ENCODE measurements at places on chromosomes 7 and 10.

DNA sequence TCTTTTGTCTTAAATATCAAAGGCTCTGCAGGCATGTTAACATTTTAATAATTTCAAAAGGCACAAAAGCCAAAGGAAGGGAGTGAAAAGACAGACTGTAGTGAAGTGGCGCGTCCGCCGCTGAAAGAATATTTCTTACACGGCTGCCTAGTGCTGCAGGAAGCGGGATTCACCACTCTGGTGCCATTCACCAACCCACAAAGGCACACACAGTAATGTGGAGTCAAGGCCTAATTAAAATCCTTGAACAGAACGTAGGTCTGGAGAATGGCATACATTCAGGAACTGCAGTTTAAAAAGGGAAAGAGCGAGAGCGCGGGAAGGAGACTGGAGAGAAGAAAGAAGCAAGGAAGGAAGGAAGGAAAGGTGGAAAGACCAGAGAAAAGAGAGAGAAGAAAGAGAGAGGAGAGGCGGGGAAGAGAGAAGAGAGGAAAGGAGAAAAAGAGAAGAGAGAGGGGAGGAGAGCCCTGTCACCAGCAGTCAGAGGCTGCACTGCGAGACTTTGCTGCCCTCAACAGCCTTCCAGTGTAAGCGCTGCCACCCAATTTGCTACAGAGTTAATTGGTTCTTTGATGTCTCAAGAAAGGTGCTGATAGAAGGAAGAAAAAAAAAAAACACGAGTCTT lies 554.0 kb downstream of the MDFIC start:
- DNase-seq = no peak

GRCh38 chr7:148939128-148939755 lies 55.2 kb upstream of the EZH2 start:
- DNase-seq = no peak

GRCh38 chr7:30974605-30975255 lies 11.0 kb downstream of the GHRHR start:
- peak; percentile 49 for DNase-seq

DNA sequence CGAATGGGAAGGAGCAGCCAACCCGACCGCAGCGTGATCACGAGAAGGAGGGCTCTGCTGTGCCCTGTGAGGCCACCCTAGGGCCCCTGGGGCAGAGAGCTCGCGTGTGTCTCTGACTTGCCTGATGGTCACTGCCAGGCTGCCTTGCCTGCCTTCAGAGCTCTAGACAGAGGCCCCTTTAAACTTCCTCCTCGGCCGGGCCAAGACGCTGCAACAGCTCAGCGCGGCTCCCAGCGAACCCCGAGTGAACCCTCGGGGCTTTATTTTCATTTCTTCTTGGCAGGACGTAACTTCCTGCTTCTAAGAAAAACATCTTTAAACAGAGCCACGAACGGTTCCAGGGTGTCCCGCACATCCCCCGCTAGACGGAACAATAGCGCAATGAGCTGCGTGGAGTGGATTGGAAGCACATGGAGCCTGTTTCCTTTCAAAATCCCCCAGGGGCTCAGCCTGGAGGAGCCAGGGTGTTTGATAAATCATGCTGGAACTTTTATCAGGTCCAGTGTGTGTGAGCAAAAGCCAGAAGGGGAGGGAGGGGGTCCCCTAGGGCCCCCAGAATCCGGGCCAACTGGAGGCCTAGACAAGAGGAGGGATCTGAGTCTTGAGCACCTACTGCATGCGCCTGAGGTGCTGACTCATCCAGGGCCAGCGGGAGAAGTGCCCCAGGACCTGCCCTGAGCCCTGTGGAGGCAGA lies 134.1 kb upstream of the GDF10 start:
- DNase-seq = peak; percentile 87

- DNase-seq = no peak
These were observed 17.1 kb upstream of the C10orf67 start for GRCh38 chr10:23361665-23362064.

- DNase-seq = peak; percentile 30
These were observed 45.1 kb downstream of the WIPI2 start for GRCh38 chr7:5234852-5235831.

DNA sequence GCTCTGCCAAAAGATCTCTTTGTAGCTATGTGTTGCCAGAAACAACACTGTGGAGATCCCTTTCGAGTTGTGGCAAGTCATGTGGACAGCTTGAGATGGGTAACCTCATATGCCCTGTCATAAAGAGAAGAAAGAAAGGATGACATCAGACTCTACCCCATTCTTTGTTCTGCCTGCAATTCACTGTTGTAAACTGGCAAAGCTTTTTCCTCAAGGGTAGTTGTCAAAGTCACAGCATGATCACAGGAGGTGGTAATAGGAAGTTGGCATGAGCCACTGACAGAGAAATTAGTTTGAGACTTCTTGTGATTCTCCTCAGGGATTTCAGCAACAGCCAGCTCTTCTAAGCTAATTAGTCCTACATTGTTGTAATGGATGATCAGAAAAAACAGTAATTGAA lies 19.4 kb upstream of the MINDY3 start:
- no peak for DNase-seq

- DNase-seq = no peak
These were observed 68.0 kb upstream of the LRRC4 start for GRCh38 chr7:128099204-128099671.

GRCh38 chr7:41911792-41912191 lies 208.9 kb upstream of the INHBA start:
- peak; percentile 82 for DNase-seq

GRCh38 chr7:96097835-96098234 lies 224.1 kb downstream of the SLC25A13 start:
- DNase-seq = no peak

DNA sequence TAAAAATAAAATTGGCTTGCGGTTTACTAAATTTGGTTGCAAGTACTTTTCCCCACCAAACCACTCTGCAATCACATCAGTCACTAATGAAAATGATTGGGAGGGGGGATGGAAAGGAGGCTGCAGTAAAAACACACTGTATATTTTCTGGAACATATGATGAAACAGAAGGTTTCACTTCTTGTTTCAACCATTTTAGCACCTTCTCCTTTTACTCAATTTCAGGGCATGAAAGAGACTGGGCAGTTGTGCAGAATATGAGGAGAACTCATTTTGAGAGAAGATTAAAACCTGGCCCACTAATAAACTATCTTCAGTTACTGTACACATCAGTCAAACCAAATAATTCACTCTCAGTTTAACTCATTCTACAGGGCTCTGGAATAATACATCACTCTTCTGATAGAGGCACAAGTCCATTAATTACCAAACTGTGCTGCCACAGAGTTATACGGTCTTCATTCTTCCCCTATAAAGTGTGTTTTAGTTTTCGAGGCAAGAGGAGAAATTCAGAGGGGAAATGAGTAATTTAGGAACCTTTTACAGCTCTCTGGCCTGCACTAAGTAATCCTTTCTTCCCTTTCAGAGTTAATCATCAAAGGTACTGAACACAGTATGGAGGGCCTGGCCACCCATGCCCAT lies 25.5 kb downstream of the JAZF1 start:
- DNase-seq = peak; percentile 25

GRCh38 chr7:37970211-37970610 lies 49.8 kb downstream of the EPDR1 start:
- DNase-seq = no peak

DNA sequence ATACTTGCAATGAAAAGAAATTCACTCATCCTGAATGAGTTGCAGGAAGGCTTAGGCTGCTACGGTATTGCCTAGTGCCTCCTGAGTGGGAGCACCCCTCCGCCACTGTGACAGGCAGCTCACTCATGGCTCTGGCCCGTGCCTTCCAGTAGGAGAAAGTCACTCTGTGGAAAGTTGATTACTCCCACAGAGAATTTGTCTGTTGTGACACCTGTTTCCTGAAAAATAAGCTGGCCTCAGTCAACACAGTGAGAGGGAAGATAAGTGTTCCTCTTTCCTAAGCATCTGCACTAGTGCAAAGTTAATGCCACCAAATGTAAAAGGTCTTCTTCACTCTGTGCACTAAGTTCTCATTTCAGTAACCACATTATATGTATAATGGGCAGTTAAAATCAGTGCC lies 158.8 kb upstream of the INHBA start:
- no peak for DNase-seq

- DNase-seq = peak; percentile 3
These were observed 35.1 kb downstream of the SMNDC1 start for GRCh38 chr10:110269374-110270318.

- DNase-seq = no peak
These were observed 1.6 kb downstream of the FOXL3 start for GRCh38 chr7:291373-292092.

- no peak for DNase-seq
These were observed 25.0 kb downstream of the GPER1 start for GRCh38 chr7:1112625-1113547.

- no peak for DNase-seq
These were observed 148.0 kb downstream of the MAPK8 start for GRCh38 chr10:48454302-48455054.

- DNase-seq = no peak
These were observed 54.5 kb downstream of the NRP1 start for GRCh38 chr10:33279811-33280602.

DNA sequence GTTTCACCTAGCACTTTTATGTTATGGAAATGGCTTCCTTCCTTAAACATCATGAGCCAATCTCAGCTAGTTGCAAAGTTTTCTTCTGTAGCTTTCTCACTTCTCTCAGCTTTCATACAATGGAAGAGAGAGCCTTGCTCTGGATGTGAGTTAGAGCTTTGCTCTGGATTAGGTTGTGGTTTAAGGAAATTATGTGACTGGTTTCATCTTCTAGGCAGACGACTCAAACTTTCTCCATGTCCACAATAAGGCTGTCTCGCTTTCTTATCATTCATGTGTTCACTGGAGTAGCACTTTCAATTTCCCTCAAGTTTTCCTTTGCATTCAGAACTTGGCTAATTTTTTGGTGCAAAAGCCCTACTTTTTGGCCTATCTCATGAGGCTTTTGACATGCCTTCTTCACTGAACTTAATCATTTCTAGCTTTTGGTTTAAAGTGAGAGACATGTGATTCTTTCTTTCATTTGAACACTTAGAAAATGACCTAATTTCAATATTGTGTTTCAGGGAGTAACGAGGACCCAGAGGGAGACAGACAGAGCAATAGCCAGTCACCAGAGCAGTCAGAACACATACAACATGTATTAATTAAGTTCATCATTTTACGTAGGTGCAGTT lies 49.8 kb downstream of the CNOT4 start:
- no peak for DNase-seq

DNA sequence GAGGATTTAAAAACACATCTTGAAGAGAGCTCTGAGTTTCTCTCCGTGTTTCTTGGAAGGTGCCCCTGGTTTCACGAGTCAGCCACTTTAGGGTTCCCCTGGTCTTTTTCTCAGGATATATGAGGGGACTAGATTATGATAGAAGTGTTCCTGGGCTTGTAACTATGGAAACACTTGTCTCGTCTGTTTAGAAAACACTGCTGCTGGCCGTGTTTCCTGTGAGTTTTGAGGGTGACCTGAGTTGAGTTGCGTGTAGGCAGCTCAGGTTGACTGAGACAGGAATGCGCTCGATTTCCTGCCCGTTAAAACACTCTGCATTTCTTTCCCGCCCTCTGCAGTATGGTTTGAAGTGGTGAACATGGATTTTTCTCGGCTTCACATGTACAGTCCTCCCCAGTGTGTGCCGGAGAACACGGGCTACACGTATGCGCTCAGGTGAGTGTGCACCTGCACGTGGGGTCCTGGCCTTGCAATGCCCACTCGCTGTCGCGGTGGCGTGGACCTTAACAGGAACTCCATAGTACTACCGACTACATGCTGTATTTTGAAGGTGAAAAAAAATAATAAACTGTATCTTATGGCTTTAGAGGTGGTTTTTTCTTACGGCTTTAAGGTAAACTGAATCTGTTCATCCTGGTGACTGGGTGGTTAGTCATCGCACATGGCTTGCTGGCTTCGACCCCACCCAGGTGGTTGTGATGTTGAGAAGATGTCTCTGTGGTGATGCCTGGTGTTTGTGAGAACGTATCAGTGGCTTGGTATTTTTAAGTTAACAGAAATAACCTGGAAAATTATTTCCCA lies at the start of gene SUN1:
Gene SUN1, plus strand, starts transcription at position 310 of the 801 bp plus-strand sequence. Its CDS starts 49 bp downstream, at position 359.
- DNase-seq = peak; percentile 57

- no peak for DNase-seq
These were observed 35.2 kb downstream of the USP6NL start for GRCh38 chr10:11576092-11576809.

GRCh38 chr10:61752111-61753011 lies 89.6 kb downstream of the CABCOCO1 start:
- peak; percentile 72 for DNase-seq

GRCh38 chr7:123643495-123644441 lies 11.9 kb upstream of the LMOD2 start:
- peak; percentile 68 for DNase-seq

GRCh38 chr7:112908086-112908485 lies 117.9 kb upstream of the TMEM168 start:
- DNase-seq = no peak

DNA sequence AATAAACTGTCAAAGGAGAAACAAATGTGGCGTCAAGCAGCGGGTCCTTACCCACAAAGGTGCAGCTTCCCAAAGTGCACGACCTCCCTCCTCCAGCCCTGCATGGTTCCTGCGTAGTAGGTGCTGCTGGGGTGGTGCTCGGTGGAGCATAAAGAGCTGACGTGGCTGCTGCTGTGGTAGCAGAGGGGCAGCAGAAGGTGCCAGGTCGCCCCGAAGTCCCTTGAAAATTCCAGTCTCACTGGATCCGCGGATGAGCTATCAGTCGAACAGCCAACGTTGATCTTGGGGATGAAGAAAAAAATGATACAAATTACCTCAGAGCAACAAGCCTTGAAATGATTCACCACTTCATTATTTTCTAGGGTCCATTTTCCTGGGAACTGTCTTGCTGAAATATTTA lies 105.0 kb upstream of the SLC26A5 start:
- DNase-seq = no peak

DNA sequence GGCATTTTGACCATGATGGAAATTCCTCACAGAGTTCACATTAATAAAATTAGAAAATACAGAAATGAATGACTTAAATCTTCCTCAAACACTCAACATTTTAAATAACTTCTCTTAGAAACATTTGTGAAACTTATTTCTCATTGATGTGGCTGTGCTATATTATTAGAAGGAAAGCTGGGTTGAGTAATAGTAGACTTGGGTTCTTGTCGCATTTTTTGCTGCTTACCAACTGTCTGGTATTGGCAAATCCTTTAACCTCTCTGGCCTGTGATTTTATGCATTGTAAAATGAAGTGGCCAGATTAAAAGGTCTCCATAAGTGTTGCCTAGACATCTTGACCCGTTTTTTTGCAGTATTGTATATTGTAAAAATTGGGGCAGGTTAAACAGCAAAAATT lies 66.5 kb downstream of the VPS50 start:
- DNase-seq = peak; percentile 27
